ENCODE measurements at places on chromosomes 16 and 17.
A peak's percentile ranks its signal among the peaks of the same experiment; 100 is the strongest.

GRCh38 chr17:34902831-34903547 lies 58.3 kb downstream of the CCT6B start:
- no peak for DNase-seq

DNA sequence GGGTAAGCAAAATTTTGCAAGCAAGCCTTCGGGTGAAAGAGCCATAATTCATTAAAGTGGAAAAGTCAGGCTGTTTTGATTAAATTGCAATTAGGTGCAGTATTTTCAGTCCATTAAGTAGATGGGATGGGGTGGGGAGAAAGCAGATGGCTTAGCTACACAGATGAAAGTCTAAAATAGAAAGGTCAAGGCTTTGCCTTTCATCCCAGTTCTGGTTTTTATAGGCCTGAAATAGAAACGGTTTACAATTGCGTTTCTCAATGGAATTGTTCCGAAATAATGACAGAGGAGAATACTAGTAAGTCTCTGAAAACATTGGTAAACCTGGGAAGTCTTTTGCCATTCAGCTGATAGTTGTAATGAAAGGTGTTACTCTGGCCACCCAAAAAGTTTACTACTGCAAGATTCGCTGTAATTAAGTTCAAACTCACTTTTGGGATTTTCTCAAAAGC lies 1.5 kb downstream of the PPM1E start:
- no peak for DNase-seq

GRCh38 chr17:10702574-10702973 lies 5.2 kb downstream of the ADPRM start:
- DNase-seq, result no peak

DNA sequence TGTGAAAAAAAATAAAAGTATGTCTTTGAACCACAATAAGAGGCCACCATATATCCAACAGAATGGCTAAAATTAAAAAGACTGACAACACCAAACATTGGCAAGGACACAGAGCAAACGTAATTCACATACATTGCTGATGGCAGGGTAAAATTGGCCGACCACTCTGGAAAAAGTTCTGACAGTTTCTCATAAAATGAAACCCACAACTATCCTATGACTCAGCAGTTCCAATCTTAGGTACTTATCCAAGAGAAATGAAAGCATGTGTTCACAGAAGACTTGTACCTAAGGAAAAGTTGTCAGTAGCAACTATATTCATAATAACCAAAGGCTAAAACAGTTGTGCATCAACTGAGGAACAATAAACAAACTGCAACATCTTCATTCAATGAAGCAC lies 357.3 kb upstream of the XYLT1 start:
- no peak for DNase-seq

GRCh38 chr16:3640207-3640606 lies 14.3 kb upstream of the DNASE1 start:
- no peak for DNase-seq

GRCh38 chr16:30185683-30186421 lies 2.5 kb downstream of the CORO1A start:
- DNase-seq, result peak; percentile 68

DNA sequence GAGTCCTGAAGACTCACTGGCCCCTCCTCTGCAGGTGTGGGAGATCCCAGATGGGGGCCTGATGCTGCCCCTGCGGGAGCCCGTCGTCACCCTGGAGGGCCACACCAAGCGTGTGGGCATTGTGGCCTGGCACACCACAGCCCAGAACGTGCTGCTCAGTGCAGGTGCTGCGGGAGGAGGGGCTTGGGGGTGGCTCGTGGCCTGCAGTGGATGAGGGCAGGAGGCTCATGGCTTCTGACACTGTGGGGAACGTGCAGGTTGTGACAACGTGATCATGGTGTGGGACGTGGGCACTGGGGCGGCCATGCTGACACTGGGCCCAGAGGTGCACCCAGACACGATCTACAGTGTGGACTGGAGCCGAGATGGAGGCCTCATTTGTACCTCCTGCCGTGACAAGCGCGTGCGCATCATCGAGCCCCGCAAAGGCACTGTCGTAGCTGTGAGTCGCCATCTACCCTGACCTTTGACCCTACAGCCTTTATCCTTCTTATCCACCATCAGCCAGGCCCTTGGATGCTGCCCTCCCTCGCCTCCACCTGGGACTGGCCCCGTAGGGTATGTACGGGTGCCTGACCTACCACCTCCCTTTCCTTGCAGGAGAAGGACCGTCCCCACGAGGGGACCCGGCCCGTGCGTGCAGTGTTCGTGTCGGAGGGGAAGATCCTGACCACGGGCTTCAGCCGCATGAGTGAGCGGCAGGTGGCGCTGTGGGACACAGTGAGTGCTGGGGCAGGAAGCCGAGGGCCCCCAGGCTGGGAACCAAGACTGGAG lies 3.6 kb downstream of the CORO1A start:
- peak; percentile 93 for DNase-seq

- no peak for DNase-seq
Observed at GRCh38 chr16:57084996-57085395, 7.4 kb upstream of the CPNE2 start.

DNA sequence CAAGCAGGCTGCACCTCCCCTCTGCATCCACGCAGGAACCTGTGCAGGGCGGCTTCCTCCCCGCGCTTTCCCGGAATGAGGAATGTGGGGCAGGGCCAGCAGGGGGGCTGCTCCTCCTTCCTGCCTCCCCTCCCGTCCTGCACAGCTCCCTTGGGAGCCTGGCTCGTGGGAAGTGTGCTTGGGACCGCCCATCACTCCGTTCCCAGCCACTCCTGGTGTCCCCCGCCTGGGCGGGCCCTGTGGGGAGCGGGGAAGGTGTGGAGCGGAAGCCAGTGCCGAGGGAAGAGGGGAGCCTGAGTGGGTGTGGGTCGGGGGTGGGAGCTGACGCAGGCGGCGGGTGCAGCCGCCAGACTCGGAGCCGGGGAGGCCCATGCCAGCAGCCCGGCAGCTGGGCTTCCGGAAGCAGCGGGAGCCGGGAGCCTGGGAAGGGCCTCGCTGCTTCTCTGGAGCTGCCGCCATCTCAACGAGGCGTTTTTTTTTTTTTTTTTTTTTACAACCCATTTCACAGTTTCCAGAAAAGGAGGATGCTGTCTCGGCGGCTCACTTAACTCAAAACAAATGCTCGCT lies 24.1 kb downstream of the BAHCC1 start:
- DNase-seq, result no peak

- DNase-seq, result peak; percentile 26
Observed at GRCh38 chr17:1561420-1562175, 994 bp downstream of the PITPNA start.

GRCh38 chr17:13967416-13967815 lies 101.9 kb upstream of the COX10 start:
- DNase-seq, result no peak

- no peak for DNase-seq
Observed at GRCh38 chr16:73210084-73210483, 162.2 kb upstream of the ZFHX3 start.

DNA sequence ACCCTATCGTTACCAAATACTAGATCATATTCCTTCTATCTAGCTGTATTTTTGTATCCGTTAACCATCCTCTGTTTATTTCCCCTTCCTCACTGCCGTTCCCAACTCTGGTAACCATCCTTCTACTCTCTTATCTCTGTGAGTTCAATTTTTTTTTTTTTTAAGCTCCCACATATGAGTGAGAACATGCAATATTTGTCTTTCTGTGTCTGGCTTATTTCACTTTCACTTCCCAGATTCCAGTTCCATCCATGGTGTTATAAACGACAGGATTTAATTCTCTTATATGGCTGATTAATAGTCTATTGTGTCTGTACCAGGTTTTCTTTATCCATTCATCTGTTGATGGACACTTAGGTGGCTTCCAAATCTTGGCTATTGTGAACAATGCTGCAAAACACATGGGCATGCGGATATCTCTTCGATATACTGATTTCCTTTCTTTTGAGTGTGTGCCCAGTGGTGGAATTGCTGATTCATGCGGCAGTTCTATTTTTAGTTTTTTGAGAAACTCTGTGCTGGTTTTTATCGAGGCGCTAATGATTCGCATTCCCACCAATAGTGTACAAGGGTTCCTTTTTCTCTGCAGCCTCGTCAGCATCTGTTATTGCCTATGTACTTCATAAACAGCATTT lies 599.6 kb downstream of the TMEM114 start:
- DNase-seq, result no peak

DNA sequence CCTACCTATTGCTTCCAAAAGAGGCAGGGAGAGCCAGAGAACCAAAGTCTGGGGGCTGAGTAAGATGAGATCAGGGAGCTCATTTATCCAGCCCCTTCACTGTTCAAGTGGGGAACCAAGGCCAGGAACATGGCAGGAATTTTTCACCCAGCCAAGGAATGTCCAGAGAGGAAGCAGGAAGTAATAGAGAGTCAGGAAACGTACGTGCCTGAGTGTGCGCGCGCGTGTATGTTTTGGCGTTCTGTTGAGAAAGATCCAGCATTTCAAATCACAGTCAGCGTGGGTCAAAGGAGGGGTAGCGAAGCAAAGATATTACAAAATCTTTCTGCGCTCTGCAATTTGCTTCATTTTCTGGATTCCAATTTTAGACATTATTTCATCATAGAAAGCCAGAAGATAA lies 41.9 kb upstream of the WSCD1 start:
- no peak for DNase-seq

- DNase-seq, result no peak
Observed at GRCh38 chr16:55272744-55273143, 51.3 kb upstream of the IRX6 start.

- DNase-seq, result no peak
Observed at GRCh38 chr17:731644-732066, 741 bp upstream of the TLCD3A start.

DNA sequence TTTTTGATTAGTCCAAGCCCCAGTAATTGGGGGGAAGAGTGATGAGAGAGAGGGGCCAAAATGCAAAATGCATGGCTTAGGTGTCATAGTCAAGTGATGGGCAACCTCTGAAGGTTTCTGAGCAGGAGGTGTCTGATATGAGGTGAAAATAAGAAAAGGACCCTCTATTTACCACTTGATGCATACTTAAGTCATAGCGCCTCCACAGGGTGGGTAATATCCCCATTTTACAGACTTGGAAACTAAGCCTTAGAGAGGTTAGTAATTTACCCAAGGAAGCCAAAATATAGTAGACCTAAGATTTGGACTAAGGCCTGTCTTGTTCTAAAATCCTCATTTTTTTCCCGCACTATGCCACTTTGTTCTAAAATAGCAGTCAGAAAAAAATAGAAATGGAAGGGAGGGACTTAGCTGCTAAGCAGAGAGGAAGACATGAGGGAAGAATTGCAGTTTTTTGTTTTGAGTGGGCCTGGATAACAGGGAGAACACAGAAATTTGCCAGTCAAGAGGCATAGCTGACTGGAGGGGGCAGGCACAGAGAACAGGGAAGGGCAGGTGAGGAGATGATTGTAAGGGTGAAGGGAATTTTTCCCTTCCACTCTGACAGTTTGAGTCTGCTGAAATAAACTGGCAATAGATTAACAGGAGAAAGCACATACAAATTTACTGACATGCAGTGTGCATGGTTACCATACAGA lies 2.3 kb upstream of the GRB2 start:
- no peak for DNase-seq

DNA sequence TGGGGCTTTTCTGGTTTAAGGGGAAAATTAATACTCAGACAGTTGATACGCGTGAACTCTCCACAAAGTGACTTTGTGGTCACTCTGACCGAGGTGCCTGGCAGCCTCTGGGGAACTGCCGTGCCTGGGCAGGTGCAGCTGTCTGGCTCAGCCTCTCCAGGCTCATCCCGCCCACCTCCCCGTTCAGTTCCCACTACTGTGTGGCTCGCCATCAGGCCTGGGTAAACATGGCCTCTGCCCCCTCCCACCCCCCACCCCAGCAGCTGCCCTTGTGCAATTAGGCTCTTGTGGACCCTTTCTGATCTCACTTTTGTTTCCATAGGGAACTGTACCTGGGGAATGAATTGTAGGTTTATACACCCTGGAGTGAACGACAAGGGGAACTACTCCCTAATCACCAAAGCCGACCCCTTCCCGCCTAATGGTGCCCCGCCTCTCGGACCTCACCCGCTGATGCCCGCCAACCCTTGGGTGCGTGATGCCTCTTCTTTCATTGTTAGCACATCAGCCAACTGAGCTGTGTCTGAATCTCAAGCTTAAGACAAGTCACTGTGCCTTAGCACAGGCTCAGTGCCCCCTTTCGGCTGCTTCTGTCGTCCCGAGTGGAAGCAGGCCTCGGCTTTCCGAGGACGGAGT lies 27.8 kb downstream of the ZC3H18 start:
- DNase-seq, result no peak

- no peak for DNase-seq
Observed at GRCh38 chr16:83835586-83836566, 28.1 kb downstream of the HSBP1 start.

DNA sequence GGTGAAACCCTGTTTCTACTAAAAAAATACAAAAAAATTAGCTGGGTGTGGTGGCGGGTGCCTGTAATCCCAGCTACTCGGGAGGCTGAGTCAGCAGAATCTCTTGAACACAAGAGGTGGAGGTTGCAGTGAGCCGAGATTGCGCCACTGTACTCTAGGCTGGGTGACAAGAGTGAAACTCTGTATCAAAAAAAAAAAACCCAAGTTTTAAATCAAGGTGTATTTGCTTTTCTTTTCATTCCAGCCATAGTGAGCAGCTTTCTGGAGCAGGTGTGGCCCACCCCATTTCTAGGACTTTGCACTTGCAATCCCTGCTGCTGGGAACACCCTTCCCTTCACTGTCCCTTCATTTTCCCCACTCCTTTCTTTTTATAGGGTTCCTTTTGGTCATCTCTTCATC lies 28.8 kb downstream of the TMEM238L start:
- no peak for DNase-seq

- DNase-seq, result no peak
Observed at GRCh38 chr16:11211061-11211976, 44.7 kb downstream of the SOCS1 start.

DNA sequence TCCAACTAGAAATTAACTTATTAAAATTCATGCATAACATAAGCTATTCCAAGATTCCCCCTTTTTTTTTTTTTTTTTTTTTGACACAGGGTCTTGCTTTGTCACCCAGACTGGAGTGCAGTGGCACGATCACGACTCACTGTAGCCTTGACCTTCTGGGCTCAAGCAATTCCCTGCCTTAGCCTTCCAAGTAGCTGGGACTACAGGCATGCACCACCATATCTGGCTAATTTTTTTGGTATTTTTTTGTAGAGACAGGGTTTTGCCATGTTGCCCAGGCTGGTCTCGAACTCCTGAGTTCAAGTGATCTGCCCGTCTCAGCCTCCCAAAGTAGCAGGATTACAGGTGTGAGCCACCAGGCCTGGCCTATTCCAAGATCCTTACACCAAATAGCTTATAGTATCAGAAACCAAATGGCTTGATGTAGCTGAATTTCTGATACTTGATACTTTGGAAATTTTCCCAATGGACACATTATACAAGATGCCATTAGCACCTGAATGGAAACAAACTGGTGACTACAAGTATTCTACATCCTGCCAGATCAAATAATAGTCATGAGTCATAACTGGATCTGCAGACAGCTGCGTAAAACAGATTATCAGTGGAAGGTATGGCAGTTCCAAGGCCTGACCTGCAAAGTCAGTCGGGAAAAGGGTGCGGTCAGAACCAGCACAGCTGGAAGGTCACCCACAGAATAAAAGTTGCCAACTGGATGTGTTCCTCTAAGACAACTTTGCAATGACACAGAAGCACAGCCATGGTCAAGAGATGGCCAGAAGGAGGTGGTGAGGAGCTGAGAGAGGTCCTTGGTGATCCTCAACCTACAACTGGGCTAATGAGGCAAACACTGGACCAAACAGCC lies 14.5 kb downstream of the TUBG1 start:
- DNase-seq, result no peak

Measured in stimulated activated CD4-positive, alpha-beta T cell treated with anti-CD3 and anti-CD28 coated beads, Interleukin-2, amount 100 ng/mL, for 48 hours (primary cell).